Activated CD4-positive, alpha-beta T cell treated with anti-CD3 and anti-CD28 coated beads, Interleukin-2, amount 50 U/mL, for 1 hour (primary cell): ENCODE measurements at places on chromosomes 1 and 21.

GRCh38 chr1:231162297-231162969 lies 575 bp downstream of the TRIM67 start:
- DNase-seq, result peak; percentile 14

DNA sequence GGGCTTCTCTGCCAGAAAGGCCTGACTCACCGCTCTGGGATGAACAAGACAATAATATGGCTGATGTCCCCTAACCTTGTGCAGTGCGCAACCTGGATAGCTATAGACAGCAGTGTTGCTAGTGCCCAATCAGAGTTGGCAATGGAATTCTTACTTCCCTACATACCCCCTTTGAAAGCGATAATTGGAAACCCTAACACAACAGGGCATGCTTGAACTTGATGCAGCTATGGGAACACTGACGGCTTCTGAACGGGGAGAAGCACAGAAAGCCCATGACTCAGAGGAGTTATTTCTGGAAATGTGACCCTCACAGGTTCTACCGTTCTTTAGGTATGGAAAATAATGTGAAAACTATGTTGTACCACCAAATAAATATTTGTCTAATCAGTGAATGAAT lies 200.6 kb downstream of the TRABD2B start:
- no peak for DNase-seq

DNA sequence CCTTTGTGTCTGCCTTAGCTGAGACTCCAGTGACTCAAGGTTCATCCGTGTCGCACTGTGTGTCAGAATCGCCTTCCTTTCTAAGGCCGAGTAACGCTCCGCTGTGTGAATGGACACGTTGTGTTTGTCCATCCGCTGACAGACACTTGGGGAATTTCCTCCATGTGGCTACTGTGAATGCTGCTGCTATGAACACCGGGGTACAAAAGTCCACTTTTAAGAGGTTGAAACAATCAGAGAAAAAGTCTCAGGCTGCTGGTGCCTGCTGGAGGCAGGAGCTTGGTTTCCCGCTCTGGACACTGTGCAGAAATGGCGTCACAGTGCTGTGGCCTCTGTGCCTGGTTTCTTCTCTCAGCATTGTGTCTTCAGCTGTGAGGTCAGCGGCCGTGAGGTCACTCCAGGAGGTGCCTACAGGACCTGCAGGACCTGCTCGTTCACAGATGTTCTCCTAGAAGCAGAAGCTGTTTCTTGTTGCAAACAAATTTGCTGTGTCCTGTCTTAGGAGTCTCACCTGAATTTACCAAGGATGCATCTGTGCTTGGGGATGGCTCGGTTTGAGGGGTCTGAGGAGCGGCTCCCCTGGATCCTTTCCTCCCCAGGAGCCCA lies 34.2 kb downstream of the KRTAP10-1 start:
- DNase-seq, result no peak

GRCh38 chr1:93595266-93595665 lies 86.4 kb downstream of the BCAR3 start:
- no peak for DNase-seq

- no peak for DNase-seq
Observed at GRCh38 chr1:232533328-232533727, 96.6 kb downstream of the SIPA1L2 start.

- no peak for DNase-seq
Observed at GRCh38 chr1:207017615-207018559, 14.7 kb downstream of the C1orf116 start.

- DNase-seq, result no peak
Observed at GRCh38 chr1:96009831-96010434, 711.7 kb upstream of the PTBP2 start.

GRCh38 chr21:27346041-27346448 lies 379.2 kb upstream of the ADAMTS5 start:
- no peak for DNase-seq

GRCh38 chr1:167207940-167208623 lies 12.6 kb upstream of the POU2F1 start:
- no peak for DNase-seq

- no peak for DNase-seq
Observed at GRCh38 chr1:161730050-161730564, 8.8 kb downstream of the FCRLB start.

GRCh38 chr1:200267937-200268336 lies 141.9 kb downstream of the ZNF281 start:
- no peak for DNase-seq

- no peak for DNase-seq
Observed at GRCh38 chr1:197769287-197769686, 6.0 kb downstream of the DENND1B start.

GRCh38 chr1:238660849-238661248 lies 725.5 kb upstream of the CHRM3 start:
- no peak for DNase-seq

GRCh38 chr1:232574889-232575762 lies 54.8 kb downstream of the SIPA1L2 start:
- DNase-seq, result no peak

DNA sequence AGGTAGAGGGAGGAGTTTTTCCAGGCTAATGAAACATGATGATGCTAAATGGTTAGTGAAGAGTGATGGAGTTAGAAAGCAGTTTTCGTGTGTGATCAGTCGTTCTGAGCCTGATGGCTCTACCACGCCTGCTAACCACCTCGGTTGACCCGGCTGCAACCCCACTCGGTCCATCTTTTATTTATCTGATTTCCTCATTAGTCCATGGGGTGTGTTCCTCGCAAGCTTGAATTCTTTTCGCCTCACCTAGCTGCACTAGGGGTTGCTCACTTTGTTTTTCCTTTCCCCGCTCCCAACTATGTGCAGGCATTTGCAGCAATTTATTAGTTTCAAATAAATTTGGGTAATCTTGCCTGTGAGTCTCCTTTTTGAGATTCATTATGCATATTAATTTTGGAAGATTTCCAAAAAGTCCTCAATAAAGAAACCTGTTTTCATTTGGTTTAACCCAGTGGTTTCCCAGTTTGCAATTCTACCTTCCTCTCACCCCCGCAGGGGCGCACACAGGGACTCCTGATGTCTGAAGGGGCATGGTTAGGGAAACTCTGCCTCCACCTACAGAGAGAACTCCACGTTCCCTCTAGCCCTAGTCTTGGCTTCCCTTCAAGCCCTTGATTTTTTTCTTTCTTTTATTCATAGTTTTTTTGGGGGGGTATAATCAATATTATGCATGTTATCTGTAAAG lies 12.6 kb downstream of the B3GALT5 start:
- no peak for DNase-seq

- no peak for DNase-seq
Observed at GRCh38 chr1:94532077-94532476, 9.5 kb downstream of the F3 start.

- DNase-seq, result no peak
Observed at GRCh38 chr1:10669570-10669969, 126.9 kb downstream of the CASZ1 start.

DNA sequence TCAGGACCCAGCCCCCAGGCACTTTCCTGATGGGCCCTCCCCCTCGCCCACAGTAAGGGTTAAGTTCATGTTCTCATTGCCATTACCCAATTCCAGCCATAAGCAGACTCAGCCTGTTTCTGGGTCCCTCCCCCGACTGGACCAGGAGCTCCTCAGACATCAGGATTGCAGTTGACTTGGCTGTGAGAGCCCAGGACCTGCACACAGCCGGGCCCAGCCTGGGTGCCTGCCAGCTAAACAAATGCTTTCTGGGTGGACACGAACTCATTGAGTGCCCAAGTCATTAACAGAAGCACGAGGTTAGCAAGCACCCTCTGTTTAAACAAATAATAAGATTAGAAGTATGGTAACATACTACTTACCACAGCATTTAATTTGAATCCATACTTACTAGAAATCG lies 147.9 kb upstream of the POU3F1 start:
- DNase-seq, result no peak

GRCh38 chr1:2449636-2450454 lies 26.2 kb upstream of the PLCH2 start:
- no peak for DNase-seq

GRCh38 chr1:6528492-6528891 lies 25.8 kb downstream of the NOL9 start:
- DNase-seq, result no peak

- DNase-seq, result peak; percentile 1
Observed at GRCh38 chr1:241518476-241519307, 863 bp downstream of the FH start.

GRCh38 chr1:61190618-61191432 lies 108.5 kb downstream of the NFIA start:
- no peak for DNase-seq

DNA sequence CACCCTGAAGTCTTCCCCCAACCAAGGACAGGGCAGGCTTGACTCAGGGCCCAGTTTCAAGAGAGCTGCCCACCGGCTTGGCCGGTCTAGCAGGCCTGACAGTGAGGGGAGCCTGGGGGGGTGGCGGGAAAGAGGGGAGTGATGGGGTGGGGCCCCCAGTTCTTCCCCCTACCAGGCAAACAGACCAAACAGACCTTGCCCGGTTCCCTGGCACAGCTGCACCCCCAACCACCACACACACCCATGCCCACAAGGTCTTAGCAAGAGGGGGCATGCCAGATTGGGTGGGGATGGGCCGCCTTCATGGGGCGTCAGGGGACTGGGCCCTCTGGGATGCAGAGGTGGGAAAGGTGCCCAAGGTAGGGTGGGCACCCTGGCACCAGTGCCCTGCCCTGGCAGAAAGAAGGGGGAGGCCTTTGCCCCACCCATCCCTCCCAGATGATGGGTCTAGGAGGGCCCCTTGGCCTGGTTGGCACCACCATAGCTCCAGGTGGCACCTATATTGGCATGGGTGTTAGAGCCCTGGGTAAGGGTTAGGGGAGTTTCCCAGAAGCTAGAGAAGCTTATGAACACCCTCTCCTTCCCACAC lies 8.9 kb downstream of the ZBTB7B start:
- DNase-seq, result no peak

GRCh38 chr21:43318841-43319781 lies 107.8 kb downstream of the SIK1 start:
- no peak for DNase-seq

DNA sequence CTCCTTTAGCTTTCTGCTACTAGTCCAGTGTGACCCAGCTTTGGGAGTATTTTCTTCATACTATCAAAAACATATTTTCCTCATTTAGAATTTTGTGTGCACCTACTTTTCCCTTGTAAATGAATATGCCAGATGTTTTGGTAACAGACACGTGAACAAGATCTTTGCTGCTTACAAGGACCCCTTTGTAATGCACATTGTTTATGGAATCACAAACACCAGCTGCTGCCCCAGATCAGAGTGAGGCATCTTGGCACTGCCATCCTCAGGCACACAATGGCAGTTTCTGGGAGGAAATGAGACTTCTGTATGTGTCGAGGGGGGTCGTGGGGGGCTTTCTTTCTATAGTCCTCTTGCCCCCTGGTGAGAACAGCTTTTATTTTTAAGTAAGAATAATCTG lies 115.7 kb downstream of the RGL1 start:
- DNase-seq, result no peak

- DNase-seq, result no peak
Observed at GRCh38 chr1:227006226-227006796, 66.2 kb downstream of the COQ8A start.

GRCh38 chr1:64966158-64966971 lies at the start of gene JAK1:
TSS of gene JAK1 (minus strand) at chr1:64966549. CDS start at chr1:64886264, 80,285 bp downstream.
- DNase-seq, result peak; percentile 90

- DNase-seq, result no peak
Observed at GRCh38 chr1:110627764-110628163, 21.6 kb upstream of the KCNA2 start.

DNA sequence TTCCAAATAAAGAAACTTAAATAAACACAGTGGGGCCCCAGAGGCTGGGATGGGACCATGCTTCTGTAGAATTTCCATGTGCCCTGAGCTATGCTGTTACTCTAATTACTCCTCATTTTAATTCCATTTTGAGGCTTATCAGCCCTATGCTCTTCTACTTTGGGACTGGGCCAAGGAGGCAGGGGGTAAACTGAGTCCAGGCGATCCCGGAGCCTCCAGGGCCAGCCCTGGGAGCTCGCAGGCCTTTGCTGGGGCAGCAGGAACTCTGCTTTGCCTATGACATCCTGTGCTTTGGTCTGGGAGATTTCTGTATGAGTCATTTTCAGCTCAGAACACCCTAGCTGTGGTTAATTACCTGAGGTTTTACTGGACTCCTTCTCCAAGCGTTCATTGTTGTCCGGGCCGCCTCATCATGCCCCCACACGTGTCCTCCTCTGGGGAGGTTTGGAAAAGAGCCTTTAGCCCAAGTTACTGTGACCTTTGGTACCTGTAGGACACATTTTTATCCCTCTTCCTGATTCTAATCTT lies 95.7 kb downstream of the RHOU start:
- no peak for DNase-seq

DNA sequence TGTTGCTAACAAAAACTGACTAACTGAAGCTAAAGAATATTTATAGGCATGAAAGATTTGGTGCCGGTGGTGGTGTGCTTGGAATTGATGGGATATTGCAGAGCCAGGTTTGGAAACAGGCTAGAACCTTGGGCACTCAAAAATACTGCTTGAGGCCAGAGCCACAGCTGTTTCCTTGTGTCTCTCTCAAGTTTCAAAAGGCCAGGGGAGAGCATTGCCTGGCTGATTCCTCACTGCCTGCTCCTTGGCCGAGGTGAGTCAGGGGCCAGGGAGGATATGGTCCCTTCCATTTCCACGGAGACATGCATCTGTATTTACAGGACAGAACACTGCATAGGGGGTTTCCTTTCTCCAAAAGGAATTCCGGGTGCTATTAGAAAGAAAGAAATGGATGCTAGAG lies 36.1 kb upstream of the IVNS1ABP start:
- DNase-seq, result no peak

DNA sequence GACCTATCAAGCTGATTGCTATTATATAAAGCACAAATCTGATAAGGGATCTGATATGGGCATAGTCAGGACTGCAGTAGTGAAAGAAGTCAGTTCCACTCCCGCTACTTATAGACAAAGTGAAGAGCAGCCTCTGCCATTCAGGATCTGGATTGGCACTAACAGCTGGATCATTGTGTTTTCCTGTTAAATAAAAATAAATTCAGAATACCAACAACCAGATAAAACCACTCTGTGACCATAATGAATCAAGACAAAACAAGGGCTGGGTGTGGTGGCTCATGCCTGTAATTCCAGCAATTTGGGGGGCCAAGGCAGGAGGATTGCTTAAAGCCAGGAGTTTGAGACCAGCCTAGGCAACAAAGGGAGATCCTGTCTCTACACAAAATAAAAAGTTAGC lies 5.0 kb upstream of the GLRX2 start:
- DNase-seq, result no peak

- no peak for DNase-seq
Observed at GRCh38 chr1:218642033-218642948, 297.2 kb downstream of the TGFB2 start.

DNA sequence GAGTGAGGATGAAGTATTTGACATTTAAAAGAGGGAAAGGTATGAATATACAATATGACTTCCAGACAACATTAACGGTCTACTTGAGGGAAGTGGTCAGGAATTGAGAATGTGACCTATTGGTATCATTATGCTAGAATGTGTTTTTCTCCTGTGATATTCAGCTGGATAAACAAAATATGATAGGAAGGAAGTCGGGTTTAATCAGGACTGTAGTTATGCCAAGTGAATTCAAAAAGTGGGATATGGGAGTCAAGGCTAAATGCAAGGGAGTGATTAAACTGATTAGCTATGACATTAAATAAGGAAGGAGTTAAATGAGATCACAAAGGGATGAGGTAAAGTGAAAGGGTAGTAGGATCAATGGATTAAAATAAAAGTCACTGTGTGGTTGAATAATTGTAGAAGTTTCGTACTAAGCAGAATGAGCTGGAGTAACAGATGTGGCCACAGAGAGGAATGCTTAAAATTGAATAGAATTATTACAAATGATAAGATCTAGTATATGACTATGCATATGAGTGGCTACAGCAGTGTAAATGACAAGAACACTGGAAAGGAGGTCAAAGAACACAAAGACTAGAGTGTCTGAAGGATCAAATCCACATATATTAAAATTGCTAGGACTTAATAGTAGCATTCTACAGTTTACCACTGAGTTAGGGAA lies 62.5 kb downstream of the TRIM33 start:
- no peak for DNase-seq
